Inflammatory macrophage treated with lipopolysaccharide for 4 hours (primary cell): ENCODE measurements at places on chromosomes 3 and 15.

GRCh38 chr3:197149528-197149927 lies 119.9 kb upstream of the MELTF start:
- DNase-seq: peak; percentile 84

DNA sequence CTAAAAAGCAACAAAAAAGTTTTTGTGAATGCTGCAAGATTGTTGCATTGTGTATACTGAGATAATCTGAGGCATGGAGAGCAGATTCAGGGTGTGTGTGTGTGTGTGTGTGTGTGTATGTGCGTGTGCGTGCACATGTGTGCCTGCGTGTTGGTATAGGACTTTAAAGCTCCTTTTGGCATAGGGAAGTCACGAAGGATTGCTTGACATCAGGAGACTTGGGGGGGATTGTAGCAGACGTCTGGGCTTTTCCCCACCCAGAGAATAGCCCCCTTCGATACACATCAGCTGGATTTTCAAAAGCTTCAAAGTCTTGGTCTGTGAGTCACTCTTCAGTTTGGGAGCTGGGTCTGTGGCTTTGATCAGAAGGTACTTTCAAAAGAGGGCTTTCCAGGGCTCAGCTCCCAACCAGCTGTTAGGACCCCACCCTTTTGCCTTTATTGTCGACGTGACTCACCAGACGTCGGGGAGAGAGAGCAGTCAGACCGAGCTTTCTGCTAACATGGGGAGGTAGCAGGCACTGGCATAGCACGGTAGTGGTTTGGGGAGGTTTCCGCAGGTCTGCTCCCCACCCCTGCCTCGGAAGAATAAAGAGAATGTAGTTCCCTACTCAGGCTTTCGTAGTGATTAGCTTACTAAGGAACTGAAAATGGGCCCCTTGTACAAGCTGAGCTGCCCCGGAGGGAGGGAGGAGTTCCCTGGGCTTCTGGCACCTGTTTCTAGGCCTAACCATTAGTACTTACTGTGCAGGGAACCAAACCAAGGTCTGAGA lies 4.7 kb downstream of the BHLHE40 start:
- DNase-seq: peak; percentile 82

DNA sequence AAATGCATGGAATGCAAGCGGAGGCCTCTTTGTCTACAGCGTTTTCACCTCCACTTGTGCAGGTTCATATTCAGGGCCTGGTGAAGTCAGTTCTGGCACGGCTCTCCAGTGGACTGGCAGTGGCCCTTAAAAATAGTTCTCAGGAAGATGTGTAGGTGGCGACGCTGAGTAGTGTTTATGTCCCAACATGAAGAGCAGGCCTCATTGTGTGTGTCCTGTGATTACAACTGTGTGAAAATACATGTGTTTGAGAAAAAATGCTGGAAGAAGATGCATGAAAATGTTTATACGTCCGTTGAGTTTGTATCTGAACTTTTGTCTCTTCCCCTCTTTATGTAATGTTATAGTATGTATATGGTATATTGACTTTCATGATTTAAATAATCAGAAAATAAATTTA lies 7.2 kb downstream of the LIPC start:
- DNase-seq: peak; percentile 77

DNA sequence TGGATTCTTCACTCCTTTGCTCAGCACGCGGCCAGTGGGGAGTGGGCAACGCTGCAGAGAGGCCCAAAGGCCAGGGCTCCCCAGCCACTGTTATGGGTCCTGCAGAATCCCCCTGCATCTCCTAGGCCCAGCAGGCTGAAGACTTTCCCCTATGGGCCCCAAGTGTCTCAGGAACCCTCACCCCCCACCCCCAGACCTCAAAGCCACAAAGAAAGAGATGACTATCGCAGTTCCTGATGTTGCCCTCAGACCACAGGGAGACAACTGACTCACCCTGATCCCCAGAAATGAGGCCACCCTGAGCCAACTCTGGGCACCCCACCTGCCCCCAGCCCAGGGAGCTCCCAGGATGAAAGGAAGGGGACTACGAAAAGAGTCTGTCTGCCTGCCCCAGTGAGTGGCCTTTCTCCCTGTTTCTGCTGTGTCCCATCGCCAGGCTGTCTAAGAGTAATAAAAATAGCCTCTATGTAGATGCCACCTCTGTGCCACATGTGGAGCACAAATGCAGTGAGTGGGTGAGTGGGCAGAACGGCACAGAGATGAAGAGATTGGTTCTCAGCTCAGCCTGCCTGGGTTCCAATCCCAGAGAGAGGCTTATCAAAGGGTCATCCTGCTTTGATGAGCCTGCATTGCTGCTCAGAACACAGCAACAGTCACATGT lies 283.0 kb downstream of the UACA start:
- DNase-seq: peak; percentile 31

DNA sequence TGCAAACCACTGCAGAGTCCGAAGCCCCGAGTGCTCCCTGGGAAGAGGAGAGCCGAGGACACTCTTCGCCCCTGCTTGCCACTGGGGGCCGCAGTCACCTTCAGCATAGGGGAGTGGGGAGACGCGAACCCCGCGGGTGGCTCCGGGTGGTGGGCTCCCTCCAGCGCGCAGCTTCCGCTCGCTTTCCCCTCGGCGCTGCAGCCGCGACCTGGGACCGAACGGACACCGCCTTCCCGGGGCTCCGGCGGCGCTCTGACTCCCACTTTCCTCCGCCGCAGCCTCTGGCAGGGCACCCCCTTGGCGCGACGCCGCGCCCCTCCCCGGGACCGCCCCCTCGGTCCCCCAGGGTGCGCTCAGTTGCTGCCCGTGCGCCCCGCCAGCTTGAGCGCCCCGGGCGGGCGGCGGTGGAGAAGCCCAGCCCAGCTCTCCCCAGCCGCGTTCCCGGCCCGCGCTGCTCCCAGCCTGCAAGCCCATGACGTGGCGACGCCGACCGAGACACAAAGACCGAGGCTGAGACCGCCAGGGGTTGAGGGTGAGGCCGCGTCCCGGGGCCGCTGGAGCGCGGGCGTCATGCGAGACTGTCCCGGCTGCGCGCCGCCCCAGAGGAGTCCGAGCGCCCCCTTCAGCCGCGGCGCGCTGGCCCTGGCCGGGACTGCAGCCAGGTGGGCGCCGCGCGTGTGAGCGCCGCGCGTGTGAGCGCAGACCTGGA lies at the start of gene MINAR1:
Gene MINAR1, plus strand, starts transcription at position 701 of the 709 bp plus-strand sequence. CDS start 23,812 bp downstream, outside the sequence.
- DNase-seq: no peak

GRCh38 chr15:93467337-93467736 lies 378.3 kb upstream of the RGMA start:
- no peak for DNase-seq

GRCh38 chr15:59841036-59841435 lies 151.9 kb upstream of the BNIP2 start:
- DNase-seq: no peak

GRCh38 chr15:23397779-23398178 lies 43.2 kb downstream of the GOLGA8S start:
- no peak for DNase-seq

DNA sequence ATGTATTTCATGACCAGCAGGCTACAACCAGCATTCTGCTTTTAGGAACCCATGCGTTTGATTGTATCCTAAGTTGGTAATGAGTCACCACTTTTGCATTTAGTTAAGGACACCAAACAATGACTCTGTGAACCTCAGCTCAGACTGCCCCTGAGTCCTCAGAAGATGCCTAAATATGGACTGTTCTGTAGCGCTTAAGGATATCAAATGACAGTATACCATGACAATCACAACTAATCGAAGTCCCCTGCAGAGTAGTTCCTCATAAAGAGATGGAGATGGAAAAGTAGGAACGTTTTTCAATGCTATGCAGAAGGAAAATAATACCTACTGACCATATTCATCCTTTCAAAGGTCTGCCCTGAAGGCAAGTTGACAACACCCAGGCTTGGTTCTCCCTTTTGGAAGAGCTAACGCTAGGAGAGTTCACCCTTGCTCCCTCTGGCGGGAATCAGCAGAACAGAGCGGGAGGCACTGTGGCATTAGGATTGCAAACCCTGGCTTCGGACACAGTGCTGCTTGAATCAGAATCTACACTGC lies 508.6 kb downstream of the FHIT start:
- DNase-seq: no peak

- no peak for DNase-seq
Observed at GRCh38 chr3:135516143-135516542, 449.4 kb upstream of the PPP2R3A start.

DNA sequence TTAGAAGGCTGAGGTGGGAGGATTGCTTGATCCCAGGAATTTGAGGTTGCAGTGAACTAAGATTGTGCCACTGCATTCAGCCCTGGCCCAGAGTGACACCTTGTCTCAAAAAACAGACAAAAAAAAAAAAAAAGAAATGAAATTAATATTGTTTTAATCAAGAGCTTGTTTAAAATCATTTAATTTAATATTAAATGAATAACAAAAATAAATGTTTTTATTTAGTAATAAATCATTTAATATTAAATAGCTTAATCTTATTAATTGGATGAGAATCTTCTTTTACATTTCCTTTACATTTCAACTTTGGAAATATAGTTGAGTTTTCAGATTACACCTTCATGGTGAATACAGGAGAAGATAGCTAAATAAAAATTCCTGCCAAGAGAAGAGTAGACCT lies 29.7 kb downstream of the TNIK start:
- no peak for DNase-seq

DNA sequence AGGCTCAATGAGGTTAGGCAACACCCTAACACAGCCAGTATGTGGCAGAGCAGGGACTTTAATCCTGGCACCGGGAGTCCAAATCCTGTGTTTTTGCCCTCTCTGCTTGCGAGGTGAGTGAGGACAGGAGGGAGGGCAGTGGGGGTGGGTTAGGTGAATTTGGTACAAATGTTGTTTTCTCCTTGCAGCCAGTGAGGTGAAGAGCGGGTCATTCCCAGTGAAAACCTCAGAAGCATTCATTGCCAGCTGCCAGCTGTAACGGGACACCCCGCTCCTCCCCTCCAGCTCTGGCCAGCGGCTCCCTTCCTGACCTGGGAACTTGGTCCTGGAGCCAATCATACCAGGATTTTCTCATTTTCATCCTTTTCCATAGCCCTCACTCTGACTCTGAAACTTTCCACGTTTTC lies 45.7 kb upstream of the RAB6B start:
- DNase-seq: no peak

DNA sequence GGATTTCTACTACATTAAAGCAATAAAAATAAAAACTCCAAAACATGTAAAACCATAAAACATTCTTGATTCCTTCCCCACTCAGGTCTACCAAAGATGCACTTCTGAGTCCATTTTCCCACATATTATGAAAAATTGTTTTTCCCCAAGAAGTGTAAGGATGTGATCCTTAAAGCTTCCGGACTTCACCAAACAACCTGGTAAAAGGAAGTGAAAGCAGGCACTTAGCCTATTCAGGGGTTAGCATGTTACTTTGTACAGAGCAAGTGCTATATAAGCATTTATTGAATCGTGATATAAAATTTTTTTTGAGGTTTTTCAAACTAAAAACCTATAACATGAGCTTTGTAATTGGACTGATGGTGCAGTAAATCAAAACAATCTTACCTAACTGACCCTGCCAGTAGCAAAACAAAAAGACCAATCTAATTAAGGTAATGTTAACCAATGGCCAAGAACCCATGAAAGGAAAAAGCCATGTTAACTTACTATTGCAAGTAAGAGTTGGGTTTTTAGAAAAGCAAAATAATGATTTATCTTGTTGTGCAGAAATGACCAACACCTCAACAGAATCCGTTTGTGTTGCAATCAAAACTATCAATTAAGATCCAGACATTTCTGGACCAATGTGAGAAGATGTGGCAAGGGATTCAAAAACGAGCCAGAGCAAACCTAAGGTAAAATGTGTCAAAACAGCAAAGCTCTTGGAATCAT lies 1.8 kb downstream of the SETD2 start:
- peak; percentile 72 for DNase-seq

DNA sequence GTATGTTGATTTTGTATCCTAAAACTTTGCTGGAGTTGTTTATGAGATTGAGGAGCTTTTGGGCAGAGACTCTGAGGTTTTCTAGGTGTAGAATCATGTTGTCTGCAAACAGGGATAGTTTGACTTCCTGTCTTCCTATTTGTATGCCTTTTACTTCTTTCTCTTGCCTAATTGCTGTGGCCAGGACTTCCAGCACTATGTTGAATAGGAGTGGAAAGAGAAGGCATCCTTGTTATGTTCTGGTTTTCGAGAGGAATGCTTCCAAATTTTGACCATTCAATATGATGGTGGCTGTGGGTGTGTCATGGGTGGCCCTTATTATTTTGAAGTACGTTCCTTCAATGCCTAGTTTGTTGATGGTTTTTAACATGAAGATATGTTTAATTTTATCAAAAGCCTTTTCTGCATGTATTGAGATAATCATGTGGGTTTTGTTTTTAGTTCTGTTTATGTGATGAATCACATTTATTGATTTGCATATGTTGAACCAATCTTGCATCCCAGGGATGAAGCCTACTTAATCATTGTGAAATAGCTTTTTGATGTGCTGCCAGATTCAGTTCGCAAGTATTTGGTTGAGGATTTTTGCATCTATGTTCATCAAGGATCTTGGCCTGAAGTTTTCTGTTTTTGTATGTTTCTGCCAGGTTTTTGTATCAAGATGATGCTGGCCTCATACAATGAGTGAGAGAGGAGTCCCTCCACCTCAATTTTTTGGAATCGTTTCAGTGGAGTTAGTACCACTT lies 188.1 kb downstream of the MINAR1 start:
- DNase-seq: no peak

- DNase-seq: no peak
Observed at GRCh38 chr15:29799859-29800258, 22.4 kb downstream of the TJP1 start.

DNA sequence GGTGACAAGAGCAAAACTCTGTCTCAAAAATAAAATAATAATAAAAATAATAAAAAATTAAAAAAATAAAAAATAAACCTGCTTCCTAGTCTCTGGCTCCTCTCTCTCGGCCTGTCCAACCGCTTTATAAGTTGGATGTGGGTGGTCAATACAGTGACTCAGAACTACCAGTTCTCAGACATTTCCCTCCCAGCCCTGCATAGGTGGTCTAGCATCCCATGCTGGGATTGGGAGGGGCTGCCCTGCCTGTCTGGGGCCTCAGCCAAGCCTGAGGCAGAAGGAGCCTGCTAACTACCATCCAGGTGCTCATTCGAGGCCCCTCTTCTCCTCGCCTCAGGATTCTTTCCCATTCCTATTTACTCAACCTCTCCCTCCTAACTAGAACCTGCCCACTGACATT lies 33.3 kb upstream of the BLM start:
- no peak for DNase-seq

DNA sequence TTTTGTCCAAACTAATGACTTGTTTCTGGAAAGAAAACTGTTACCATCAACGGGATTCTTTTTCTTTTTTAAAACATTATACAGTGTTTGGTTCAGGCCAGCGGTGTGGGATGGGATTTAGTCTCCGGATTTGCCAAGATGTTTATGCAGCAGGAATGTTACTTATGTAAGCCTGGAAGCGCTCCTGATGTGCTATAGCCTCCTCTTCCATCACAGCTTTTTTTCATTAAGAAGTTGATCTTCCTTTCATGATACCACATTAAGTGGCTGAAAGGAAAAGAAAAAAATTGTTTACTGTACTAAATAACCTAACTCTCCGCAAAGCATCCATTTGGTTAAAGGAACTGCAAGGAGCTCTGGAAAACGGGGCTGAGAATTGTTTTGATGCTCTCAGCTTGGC lies 120.5 kb upstream of the ALDH1A3 start:
- DNase-seq: no peak

- DNase-seq: no peak
Observed at GRCh38 chr3:94453864-94454263, 391.0 kb downstream of the NSUN3 start.

- DNase-seq: peak; percentile 47
Observed at GRCh38 chr15:35141743-35142471, 56.8 kb upstream of the NANOGP8 start.
